ENCODE measurements at places on chromosomes 11 and 22.
A peak's percentile ranks its signal among the peaks of the same experiment; 100 is the strongest.

DNA sequence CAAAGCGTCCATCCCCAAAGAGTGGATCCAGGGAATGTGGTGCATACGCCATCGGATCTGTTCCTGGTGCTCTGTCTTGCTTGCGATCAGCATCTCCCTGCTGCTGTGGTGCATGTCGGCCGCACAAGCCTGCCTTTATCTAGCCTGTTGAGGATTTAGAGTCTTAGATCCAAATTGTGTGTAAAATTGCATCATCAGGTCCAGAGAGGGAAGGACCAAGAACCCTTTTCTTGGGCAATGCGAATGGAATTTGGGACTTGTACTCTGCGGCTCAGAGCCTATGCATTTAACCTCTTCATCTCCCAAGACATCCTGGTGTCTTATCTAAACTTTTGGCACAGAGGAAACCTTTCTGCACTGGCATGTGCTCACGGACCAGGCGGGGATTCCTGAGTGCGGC lies 1238.7 kb downstream of the TBC1D22A start:
- DNase-seq, result no peak

DNA sequence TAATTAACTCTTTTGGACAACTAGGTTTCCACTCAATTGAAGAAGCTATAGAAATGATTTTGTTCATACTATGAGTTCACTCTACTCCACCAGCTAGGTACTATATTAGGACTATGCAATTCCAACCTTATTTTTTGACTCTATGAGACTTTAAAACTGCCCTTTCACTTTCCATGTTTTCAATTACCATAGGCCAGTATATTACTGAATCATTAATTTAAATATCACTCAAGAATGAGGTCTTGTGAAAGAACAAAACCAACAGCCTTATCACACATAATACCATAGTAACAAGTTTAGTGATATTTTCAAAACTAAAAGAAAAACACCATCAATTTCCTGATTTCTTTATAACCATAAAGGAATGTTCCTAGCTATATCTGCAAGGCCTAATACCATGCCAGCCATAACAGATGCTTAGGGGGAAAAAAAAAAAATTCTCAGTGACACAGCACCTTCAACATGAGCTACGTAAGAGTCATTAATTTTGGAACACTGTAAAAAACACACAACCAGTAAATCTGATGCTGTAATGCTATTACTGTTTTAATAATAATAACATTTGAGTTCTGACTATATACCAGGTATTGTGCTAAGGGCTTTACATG lies 6.1 kb downstream of the DCUN1D5 start:
- DNase-seq, result no peak

GRCh38 chr11:9601037-9601875 lies 27.8 kb downstream of the WEE1 start:
- DNase-seq, result peak; percentile 19

- no peak for DNase-seq
Measured at GRCh38 chr22:29798801-29799200, 31.6 kb downstream of the UQCR10 start.

DNA sequence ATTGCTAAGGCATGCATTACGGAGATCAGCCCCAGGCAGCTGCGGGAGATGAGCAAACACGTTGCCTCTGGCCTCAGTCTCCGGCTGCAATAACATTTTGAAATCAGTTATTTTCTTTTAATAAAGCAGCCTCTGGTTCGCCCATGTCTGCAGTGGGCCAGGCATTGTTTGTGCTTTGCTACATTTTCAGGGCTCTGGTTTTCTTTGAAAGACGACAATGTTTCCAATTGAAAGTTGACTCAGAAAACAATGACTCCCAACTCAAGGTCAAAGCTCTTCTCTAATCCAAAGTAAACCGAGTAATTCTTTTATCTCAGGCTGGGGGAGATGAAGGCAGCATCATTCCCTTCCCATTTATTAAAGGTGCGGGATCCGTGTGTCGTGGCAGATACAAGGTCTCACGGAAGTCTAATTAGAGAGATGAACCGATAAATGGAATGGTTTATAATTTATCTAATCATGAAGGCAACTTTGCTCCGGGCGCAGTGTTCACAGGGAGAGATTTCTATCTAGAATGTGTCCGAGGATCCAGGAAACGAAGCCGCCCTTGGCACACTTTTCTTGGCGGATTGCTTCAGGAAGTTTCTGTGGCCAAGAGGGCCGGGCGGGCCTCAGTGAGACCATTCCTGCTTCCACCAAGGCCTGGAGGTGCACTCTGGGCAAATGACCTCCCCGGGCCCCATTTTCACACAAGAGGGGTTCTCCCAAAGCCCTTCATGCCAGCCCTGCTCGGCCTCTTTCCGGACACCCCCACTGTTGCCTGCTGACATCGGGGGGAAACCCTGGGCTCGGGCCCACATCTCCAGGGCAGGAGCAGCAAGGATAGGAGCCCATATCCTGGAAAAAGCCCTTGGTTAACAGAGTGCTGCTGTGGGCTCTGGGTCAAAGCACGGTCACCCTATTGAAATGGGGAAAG lies 811.4 kb downstream of the BRD1 start:
- DNase-seq, result no peak

GRCh38 chr11:4511282-4512245 lies 29.1 kb downstream of the OR52K1 start:
- DNase-seq, result no peak

DNA sequence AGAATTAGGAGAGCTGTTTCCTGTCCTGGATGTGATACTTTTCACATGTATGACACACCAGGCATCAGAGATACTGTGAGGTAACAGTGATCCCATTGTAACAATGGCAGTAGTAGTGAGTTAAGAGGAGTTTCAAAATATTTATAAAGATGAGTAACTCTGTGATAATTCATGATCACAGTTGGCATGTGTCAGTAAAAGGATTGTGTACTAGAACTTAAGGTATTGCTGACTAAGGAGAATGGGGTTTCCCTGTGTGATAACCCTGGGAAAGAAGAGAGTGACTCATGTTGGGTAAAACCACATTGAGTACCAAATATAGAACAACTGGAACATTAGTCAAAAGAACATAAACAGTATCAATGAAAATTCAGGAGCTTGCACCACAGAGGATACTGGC lies 22.9 kb upstream of the SLC5A1 start:
- peak; percentile 78 for DNase-seq

DNA sequence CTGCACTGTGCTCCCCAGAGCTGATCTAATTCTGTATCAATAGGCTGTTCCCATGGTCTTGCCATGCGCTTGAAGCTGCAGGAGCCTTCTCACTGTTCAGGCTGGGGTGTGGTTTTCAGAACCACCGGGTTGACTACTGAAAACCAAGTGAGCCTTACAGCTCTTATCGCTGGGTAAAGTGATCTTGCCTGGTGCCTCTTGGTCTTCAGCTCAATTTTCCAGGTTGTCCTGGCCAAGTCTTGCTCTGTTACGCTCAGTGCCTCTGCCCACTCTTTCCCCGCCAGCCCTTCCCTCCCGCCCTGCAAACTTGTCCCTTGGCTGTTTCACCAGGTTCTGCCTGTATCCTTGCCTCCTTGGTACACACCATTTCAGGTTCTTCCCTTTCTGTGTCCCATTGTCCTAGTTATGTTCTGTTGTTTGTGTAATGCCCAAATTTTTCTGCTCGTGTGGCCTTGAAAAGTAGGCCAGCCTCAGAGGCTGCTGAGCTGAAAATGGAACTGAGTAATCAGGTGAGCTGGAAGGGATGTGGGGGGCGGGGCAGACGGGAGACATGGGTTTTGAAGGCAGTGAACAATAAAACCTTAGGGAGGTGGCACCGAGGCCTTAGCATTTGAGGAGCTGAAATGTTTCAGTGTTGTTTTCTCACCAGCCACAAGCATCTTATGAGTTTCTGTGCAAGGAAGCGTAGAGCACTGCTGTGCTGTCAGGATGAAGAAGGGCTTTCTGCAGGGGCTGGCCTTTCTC lies 11.2 kb downstream of the PEX26 start:
- no peak for DNase-seq

DNA sequence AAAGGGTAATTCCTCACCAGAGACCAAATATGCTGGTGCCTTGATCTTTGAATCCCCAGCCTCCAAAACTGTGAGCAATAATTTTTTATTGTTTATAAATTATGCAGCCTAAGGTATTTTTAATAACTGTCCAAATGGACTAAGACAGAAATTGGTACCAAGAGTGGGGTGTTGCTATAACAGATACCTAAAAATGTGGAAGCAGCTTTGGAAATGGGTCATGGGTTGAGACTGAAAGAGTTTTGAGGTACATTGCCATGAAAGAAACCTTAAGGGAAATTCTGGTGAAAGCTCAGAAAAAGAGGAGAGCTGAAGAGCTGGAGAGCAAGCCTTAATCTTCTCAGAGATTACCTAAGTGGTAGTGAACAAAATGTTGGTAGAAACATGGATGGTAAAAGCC lies 378.2 kb downstream of the NXPE2 start:
- no peak for DNase-seq

DNA sequence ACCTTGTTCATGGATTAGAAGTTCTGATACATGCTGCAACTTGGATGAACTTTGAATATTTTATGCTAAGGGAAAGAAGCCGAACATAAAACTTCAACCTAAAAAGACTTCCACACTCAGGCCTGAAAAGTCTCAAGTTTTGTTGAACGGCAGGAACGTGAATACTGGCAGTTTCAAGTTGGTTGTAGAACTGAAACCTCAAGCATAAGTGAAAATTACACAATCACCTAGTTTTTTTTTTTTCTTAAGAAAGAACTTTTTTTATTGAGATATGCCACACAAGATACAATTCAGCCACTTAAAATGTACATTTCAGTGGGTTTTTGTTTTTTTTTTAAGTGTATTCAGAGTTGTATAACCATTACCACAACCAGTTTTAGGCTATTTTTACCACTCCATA lies 50.8 kb upstream of the ADORA2A start:
- no peak for DNase-seq

GRCh38 chr22:22168190-22168940 lies 76.2 kb upstream of the VPREB1 start:
- DNase-seq, result peak; percentile 37

DNA sequence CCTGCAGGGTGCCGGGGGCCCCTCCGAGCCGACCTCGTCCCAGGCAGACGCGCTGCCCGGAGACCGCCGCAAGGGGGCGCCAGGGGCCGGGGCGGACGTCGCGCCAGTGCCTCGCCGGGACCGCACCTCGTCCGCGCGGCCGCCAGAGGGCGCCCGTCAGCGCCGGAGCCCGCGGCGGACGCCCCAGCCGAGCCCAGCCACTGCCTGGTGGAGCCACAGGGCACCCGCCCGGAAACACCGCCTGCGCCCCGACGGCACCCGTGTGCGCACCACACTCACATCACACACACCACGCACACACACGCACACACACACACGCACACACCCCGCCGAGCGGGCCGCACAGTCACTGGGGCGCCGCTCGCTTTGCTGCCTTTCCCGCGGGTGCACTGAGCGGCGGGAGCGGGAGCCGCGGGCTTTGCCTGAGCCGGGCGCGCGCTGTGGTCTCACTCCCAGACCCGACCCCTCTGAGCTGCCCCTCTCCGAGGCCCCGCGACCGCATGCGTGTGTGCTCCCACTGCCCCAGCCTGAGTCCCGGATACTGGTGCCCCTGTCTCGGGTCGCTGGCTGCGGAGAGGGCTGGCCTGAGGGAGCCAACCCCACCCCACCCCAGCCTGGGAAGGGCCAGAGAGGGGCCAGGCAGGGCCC lies 449.3 kb downstream of the OPCML start:
- DNase-seq, result peak; percentile 4

DNA sequence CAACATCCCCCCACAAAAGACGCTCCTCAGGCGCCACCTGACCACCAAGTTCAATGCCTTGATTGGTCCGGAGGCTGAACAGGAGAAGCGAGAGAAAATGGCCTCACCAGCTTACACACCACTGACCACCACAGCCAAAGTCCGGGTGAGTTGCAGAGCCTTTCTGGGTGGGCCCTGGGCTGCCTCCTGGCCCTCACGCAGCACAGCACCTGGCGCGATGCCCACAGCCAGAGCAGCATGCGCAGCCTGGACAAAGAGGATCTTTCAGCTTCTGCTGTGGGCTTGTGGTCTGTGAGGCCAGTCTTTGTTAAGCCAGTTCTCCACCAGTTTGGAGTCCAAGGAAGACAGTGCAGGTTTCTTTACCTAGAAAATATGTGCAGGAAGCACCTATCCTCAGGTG lies 21.6 kb downstream of the CYB5R2 start:
- DNase-seq, result no peak

DNA sequence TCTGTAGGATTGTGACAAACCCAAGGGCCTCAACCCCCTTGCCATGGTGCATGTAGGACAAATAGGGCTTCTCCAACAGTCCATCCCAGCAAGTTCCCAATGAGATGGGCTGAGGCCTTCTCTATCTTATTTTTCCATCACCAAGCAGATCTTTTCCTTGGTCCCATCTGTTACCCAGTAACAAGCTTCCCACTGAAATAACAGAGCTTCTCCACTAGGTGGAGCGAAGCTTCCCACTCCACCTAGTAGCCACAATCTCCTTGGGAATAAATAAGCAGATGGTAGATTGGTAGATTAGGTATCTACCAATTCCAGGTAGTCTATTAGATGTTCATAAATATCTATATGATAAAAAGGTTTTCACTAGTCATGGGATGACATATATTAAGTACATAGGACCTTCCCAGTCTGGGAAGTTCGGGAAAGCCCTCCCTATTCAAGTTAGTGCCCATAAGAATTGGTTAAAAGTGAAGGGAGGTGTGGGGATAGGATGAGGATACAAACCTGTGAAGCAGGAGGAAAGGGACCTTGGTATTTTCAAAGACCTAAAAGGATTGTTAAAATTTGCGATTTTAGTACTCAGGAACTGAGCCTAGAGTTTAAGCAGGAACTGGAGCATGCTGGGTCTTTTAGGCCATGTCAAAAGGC lies 5.9 kb upstream of the OR52L1 start:
- DNase-seq, result no peak

GRCh38 chr11:68773521-68774193 lies 22.3 kb upstream of the TESMIN start:
- DNase-seq, result no peak

DNA sequence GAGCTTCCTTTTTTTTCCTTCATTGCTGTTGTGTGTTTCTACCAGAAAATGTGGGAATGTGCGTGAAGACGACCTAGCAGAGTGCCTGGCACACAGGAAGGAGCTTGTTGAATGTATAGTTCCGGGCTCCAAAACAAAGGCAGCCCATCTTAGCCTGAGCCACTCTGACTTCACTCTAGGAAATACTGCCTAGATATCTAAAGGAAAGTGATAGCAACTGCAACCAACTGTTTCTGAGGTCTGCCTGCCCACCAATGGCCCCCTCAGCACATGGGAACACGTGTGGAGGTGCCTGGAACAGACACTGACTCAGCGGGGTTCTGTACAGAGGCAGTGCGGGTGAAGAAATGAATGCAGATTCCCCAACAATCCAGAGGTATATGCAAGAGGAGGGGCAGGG lies 14.7 kb upstream of the XBP1 start:
- DNase-seq, result no peak

- DNase-seq, result no peak
Measured at GRCh38 chr11:119108146-119108856, 1.2 kb downstream of the C2CD2L start.

DNA sequence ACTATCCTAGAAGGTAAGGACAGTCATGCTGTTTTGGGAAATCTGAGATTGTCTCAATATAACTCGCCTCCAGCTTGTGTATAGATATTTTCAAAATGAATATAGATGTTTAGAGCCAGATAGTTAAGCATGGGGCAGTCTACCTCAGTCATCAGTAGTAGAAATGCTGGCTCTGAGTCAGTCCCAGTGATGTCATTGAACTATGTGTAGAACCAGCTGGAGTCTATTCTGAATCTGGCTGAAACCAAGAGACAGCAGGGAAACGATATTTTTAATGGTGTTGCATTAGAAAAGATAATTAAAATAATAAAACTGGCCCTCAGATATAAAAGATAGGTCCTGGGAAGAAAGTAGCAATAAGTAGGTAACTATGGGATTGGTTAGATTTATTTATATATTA lies 25.9 kb downstream of the PIWIL4 start:
- DNase-seq, result peak; percentile 17

Data from HFFc6 (cell line).